ENCODE measurements at places on chromosomes 4 and X. TPM values are rescaled to one million over a fixed set of nuclear protein-coding genes. Genes with fewer than 3 reads are reported as not detected.

DNA sequence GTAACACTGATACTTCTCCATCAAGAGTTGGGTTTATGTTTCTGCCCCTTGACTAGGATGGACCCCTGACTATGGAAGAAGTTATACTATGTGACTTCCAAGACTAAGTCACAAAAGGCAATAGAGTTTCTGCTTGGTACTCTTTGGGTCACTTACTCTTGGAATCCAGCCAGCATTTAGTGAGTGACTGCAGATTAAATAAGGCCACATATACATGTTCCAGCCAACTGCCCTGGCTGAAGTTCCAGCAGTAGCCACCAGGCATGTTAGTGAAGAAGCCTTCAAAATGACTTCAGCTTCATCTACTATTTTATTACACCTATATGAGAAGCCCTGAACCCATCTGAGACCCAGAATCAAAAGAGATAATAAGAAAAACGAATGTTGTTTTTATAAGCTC is 524.0 kb downstream of the DMD start:
- no peaks in the 10 kb centered on the region for H3K4me1 ChIP-seq
- no peaks in the 10 kb centered on the region for H3K36me3 ChIP-seq
- H3K4me3 ChIP-seq, result no peak overlapping the region

GRCh38 chr4:99208719-99209075 is 10.3 kb downstream of the ADH6 start:
- H3K36me3 ChIP-seq, result no peaks in the 10 kb centered on the region
- no peak overlapping the region for H3K27ac ChIP-seq
- DNase-seq, result no peak
- H3K4me3 ChIP-seq, result no peak overlapping the region

GRCh38 chrX:3582451-3582850 is 131.0 kb downstream of the PRKX start:
- no peak overlapping the region for H3K27ac ChIP-seq
- H3K4me1 ChIP-seq, result no peaks in the 10 kb centered on the region
- DNase-seq, result no peak
- H3K36me3 ChIP-seq, result no peaks in the 10 kb centered on the region

Gene FAM47A
- not detected for total RNA-seq

Gene SMPX
- not detected for total RNA-seq

Gene ALAS2
- 1.7 TPM for total RNA-seq

DNA sequence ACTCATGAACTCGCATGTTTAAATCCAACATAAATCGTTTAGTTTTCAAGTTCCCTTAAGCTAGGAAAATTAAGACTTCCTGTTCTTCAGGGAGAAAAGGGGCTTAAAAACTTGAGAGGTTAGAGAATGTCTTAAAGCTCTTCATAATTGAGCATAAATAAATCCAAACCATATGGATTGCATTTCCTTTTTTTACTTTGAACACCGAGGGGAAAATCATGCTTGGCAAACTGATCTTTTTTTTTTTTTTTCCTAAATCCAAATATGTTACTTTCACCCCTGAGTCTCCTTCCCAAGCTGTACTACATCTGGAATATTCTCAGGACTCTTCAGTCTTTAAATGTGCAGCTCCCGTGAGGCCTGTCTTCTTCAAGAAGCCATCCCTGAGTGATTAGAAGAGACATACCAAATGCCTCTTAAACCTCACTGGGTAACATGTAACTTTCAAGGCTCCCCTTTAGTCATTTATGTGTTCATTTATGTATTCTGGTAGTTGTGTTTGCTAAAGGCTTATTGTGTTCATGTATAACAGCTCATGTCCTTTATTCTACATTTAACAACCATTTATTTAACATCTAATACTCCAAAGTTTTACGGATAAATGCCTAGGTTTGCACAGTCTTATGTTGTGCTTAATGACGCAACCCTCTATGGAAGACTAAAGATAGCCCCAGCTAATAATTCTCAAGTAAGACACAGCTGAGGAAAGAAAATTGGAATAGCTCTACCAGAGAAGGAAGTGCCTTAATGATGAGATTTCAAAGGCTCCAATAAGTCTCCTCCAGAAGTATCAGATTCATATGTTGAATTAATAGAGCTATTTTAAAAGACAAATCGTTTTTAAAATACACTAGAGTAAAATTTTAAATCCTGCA is 107.0 kb downstream of the AGTR2 start:
- DNase-seq, result no peak
- no peaks in the 10 kb centered on the region for H3K27me3 ChIP-seq
- H3K4me3 ChIP-seq, result no peak overlapping the region
- H3K27ac ChIP-seq, result no peak overlapping the region
- H3K4me1 ChIP-seq, result no peaks in the 10 kb centered on the region

Gene PPP1R2C
- total RNA-seq, result not detected

Gene XG
- 0.59 TPM for total RNA-seq

- no peak overlapping the region for H3K27ac ChIP-seq
- DNase-seq, result no peak
- no peak overlapping the region for H3K4me3 ChIP-seq
- H3K36me3 ChIP-seq, result no peaks in the 10 kb centered on the region
- H3K27me3 ChIP-seq, result no peaks in the 10 kb centered on the region
- H3K4me1 ChIP-seq, result no peaks in the 10 kb centered on the region
These were observed 15.3 kb downstream of the STAG2 start for GRCh38 chrX:123976706-123977316.

DNA sequence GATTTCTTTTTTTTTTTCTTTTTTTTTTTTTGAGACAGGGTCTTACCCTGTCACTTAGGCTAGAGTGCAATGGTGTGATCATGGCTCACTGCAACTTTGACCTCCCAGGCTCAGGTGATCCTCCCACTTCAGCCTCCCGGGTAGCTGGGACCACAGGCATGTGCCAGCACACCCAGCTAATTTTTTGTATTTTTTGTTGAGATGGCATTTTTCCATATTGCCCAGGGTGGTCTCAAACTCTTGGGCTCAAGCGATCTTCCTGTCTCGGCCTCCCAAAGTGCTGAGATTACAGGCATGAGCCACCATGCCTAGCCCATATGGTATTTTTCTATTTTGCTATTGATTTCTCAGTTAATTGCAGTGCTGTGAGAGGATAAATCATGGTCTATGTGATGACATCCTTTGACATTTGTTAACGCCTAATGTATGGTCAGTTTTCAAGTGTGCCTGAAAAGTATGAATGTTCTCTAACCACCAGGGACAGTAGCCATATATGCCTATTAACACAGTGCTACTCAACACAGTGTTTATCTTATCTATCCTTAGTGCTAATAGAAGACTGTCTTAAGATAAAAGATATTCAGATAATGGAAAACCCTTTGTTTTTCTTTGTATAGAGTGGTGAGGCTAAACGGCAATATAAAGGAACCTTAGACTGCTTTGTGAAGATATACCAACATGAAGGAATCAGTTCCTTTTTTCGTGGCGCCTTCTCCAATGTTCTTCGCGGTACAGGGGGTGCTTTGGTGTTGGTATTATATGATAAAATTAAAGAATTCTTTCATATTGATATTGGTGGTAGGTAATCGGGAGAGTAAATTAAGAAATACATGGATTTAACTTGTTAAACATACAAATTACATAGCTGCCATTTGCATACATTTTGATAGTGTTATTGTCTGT is 9.1 kb upstream of the HSPA4L start:
- H3K27ac ChIP-seq, result no peak overlapping the region
- no peak for DNase-seq
- H3K27me3 ChIP-seq, result no peaks in the 10 kb centered on the region
- peaks cover 13% of the 10 kb centered on the region for H3K4me1 ChIP-seq

GRCh38 chrX:1449036-1449822 is 3.5 kb downstream of the ASMTL start:
- peak overlapping the region; percentile 44 for H3K4me3 ChIP-seq
- H3K27me3 ChIP-seq, result no peaks in the 10 kb centered on the region
- no peak overlapping the region for H3K27ac ChIP-seq
- DNase-seq, result peak; percentile 22
- no peaks in the 10 kb centered on the region for H3K4me1 ChIP-seq
- peaks cover 24% of the 10 kb centered on the region for H3K36me3 ChIP-seq

DNA sequence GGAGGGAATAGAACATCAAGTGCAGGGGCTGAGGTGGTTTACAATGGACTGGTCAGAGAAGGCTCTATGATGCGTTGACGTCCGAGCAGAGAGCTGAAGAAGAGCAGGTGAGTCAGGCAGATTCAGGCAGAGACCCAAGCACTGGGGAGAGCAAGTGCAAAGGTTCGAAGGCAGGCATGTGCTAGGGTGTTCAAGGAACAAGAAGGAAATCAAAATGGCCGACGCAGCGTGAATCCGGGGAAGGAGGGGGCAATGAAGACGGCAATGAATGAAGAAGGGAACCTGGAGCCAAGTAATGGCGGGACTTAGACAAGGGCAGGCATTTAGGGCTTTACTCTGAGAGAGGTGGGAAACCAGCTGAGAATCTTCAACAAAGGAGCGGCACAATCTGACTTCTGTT is 56.8 kb upstream of the DCTD start:
- no peaks in the 10 kb centered on the region for H3K27me3 ChIP-seq
- no peaks in the 10 kb centered on the region for H3K36me3 ChIP-seq
- no peak overlapping the region for H3K4me3 ChIP-seq
- DNase-seq, result no peak

GRCh38 chrX:71171110-71171801 is 26.6 kb downstream of the NLGN3 start:
- no peaks in the 10 kb centered on the region for H3K27me3 ChIP-seq
- no peak overlapping the region for H3K27ac ChIP-seq
- DNase-seq, result no peak

GRCh38 chr4:71132486-71132885 is 139.0 kb downstream of the DCK start:
- no peaks in the 10 kb centered on the region for H3K4me1 ChIP-seq
- DNase-seq, result no peak
- H3K27ac ChIP-seq, result no peak overlapping the region
- no peak overlapping the region for H3K4me3 ChIP-seq

Gene CNGA1
- 0.66 TPM for total RNA-seq
